Colonic mucosa (tissue), 4 donors: ENCODE measurements at places on chromosomes 12 and 14.

GRCh38 chr12:116143909-116144308 lies 133.6 kb downstream of the MED13L start:
- H3K36me3 ChIP-seq = no peaks in the 10 kb centered on the region
- H3K27ac ChIP-seq = no peak overlapping the region
- no peak overlapping the region for H3K4me3 ChIP-seq
- no peak for DNase-seq

DNA sequence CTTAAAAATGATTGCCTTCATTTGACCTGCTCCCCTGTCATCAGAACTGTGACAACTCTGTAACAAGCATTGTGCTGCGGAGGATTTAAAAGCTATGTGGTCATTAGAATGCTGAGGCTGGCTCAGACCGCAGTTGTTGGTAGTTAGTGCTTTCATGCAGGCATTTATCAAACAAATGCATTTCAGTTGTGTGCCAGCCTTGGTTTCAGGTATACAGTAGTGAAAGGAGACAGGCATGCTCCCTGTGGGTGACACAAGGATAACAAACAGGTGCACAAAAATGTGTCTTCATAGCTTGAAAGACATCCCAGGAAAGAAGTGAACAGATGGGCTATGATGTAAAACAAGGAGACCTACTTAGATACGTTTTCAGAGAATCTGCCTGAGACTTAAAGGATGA lies 60.6 kb downstream of the MARK3 start:
- no peaks in the 10 kb centered on the region for H3K4me1 ChIP-seq
- no peak overlapping the region for H3K27ac ChIP-seq
- no peaks in the 10 kb centered on the region for H3K27me3 ChIP-seq
- no peak overlapping the region for H3K4me3 ChIP-seq

DNA sequence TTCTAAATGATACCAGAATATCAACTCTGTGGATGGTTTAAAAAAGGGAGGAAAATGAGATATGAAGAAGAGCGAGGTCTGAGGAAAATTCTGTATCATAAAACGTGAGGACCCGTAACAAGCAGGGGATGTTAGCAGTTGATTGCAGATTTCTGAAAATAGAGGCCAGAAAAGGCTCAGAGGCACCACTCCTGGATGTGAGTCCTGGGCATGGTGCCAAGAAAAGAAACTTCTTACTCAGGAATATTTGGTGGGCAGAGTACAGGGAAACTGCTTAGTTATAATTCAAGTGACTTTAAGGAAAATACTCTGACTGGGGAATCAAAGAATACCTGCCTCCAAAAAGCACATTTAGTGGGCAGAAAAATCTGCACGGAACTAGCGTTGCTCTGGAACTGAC lies 85.5 kb downstream of the PRICKLE1 start:
- H3K36me3 ChIP-seq = no peaks in the 10 kb centered on the region
- H3K4me3 ChIP-seq = no peak overlapping the region
- no peak for DNase-seq
- no peak overlapping the region for H3K27ac ChIP-seq
- H3K27me3 ChIP-seq = no peaks in the 10 kb centered on the region

- no peak overlapping the region for H3K4me3 ChIP-seq
- H3K27ac ChIP-seq = no peak overlapping the region
- no peak for DNase-seq
- no peaks in the 10 kb centered on the region for H3K36me3 ChIP-seq
These were observed 47.8 kb downstream of the BTBD7 start for GRCh38 chr14:93285044-93285443.

GRCh38 chr12:13851828-13852227 lies 129.6 kb downstream of the GRIN2B start:
- H3K27ac ChIP-seq = no peak overlapping the region
- no peak for DNase-seq
- no peaks in the 10 kb centered on the region for H3K36me3 ChIP-seq
- no peaks in the 10 kb centered on the region for H3K4me1 ChIP-seq
- H3K27me3 ChIP-seq = no peaks in the 10 kb centered on the region

DNA sequence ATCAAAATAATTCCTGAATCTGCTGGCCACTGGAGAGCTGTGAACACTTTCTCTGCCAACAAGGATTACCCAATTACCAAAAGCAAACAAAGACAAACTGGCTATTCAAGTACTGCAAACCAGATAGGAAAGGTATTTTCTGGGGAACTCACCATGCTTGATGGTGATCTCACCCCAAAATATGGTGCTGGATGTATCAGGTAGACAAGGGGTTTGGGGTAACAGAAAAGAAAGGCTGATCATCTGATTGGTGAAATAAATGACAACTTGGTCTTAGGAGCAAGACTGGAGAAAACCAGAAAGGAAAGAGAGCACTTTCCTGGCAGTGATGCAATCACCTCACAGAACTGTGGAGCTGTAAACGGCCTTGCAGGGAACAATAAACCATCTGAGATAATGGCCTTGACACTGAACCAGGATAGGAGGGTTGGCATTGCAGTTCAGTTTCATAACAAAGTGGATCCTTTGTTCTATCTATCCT lies 31.0 kb upstream of the NPFF start:
- no peaks in the 10 kb centered on the region for H3K4me1 ChIP-seq
- no peaks in the 10 kb centered on the region for H3K27me3 ChIP-seq
- H3K36me3 ChIP-seq = peaks cover 16% of the 10 kb centered on the region
- H3K27ac ChIP-seq = peak overlapping the region; percentile 64
- DNase-seq = peak; percentile 70
- H3K4me3 ChIP-seq = no peak overlapping the region

DNA sequence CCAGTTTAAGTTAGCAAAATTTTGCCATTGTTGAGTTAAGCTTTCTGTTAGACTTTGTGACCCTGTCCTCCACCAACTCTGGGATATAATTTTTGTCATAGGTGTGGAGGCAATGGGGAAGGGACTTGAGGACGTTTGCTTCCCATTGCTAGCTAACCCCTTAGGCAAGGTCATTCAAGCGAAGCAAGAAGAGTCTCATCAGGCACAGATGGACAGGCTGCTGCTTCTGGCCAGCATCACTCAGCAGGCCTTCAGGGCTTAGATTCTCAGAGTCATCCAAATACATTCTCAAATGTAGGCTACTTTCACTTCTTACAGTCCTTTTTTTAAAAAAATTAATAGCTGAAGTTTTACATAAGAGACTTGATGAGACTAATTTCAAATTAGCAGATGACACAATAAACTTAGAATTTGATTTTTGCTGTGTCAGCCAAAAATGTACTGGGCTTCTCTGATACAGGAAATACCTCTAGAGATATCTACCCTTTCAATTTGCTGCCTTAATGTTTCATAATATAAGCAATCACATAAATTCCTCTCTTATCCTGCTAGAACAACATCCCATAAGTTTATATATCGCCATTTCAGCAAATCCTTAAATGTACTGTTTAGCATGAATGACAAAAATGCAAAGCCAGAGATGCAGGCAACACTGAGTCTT lies 875.2 kb downstream of the FLRT2 start:
- no peaks in the 10 kb centered on the region for H3K27me3 ChIP-seq
- no peaks in the 10 kb centered on the region for H3K36me3 ChIP-seq
- H3K4me3 ChIP-seq = no peak overlapping the region
- no peak for DNase-seq
- H3K27ac ChIP-seq = no peak overlapping the region
- H3K4me1 ChIP-seq = no peaks in the 10 kb centered on the region

GRCh38 chr12:47813511-47814196 lies 6.0 kb downstream of the HDAC7 start:
- no peaks in the 10 kb centered on the region for H3K27me3 ChIP-seq
- H3K4me3 ChIP-seq = peak overlapping the region; percentile 36
- H3K27ac ChIP-seq = peak overlapping the region; percentile 90
- H3K4me1 ChIP-seq = peaks cover 13% of the 10 kb centered on the region
- H3K36me3 ChIP-seq = no peaks in the 10 kb centered on the region

DNA sequence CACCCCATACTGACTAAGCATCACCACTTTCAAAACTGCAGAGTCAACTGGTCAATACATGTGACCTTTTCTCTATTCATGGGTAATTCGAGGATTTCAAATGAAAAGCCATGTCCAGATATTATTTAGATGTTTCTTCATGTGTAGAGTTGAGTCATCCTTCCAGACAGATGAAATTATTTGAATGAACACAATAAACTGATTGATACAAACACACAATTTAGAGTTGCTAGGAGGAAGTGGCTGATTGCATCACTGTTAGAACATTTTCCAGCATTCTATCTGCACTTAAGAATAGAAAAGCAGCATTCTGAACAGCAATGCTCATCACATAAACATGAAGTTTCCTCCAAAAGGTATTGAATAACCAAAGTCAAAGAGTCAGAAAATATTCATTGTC lies 273.5 kb upstream of the SOX5 start:
- H3K4me1 ChIP-seq = no peaks in the 10 kb centered on the region
- H3K4me3 ChIP-seq = no peak overlapping the region
- no peak overlapping the region for H3K27ac ChIP-seq
- H3K27me3 ChIP-seq = no peaks in the 10 kb centered on the region
- no peaks in the 10 kb centered on the region for H3K36me3 ChIP-seq
- no peak for DNase-seq

DNA sequence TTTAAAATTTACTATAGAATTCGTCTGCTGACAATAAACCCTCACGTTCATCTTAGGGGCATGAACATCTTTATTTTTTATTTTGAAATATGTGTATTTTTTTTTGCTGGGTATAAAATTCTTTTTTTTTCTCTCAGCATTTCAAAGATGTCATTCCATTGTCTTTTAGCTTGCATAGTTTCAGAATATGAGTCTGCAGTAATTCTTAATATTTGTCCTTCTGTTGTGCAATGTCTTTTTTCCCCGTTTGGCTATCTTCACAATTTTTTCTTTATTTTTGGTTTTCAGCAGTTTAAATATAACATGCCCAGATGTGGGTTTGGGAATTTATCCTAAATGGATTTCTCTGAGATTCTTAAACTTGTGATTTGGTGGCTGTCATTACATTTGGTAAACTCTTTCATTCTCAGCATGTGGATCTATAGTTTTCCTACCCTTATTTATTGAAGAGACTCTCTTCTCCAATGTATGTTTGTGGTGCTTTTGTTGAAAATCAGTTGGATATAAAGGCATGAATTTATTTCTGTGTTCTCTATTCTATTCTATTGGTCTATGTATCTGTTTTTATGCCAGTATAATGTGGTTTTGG lies 37.8 kb upstream of the PLBD1 start:
- no peaks in the 10 kb centered on the region for H3K27me3 ChIP-seq
- no peaks in the 10 kb centered on the region for H3K4me1 ChIP-seq
- no peak for DNase-seq
- no peak overlapping the region for H3K27ac ChIP-seq
- no peaks in the 10 kb centered on the region for H3K36me3 ChIP-seq
- no peak overlapping the region for H3K4me3 ChIP-seq

GRCh38 chr12:4540170-4540569 lies 1.5 kb downstream of the RAD51AP1 start:
- no peak overlapping the region for H3K27ac ChIP-seq
- DNase-seq = no peak
- H3K36me3 ChIP-seq = no peaks in the 10 kb centered on the region
- peaks cover 8% of the 10 kb centered on the region for H3K4me1 ChIP-seq

DNA sequence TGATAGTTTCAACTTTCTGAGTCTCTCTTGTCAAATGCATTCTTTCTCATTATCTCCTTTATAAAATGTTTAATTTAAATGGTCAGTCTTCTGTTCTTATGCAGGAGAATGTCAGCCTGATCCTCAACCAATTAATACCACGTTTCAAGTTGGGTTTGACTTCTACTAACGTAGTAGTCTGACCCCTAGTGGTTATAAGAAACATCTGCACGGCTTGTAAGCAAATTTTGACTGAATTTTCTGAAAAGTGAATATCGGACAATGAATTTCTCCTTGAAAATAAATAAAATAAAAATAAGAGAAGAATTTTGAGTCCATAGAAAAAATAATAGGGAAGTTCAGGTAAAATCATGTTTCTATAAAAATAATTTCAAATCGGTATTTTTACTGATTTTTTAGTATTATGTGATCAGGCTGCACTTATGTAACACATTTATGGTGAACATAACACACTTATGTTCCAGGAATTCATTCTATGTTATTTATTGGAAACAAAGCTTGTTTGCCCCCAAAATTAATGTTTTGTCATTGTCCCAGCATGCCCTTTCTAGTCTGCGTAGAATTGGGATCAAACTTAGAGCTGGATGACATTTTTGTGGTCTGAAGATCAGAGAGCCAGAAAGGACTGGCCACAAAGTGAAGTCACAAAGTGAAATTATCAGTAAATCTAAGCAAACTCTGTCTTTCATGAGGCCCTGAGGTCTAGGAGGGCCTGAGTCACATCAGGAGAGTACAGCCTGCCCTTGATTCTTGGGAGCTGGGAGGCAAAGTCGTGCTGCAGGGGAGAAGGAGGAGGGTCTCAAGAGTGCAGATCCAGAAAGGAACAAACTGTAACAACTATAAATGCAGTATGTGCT lies 101.2 kb upstream of the STXBP6 start:
- no peaks in the 10 kb centered on the region for H3K36me3 ChIP-seq
- no peak for DNase-seq
- H3K27ac ChIP-seq = no peak overlapping the region

DNA sequence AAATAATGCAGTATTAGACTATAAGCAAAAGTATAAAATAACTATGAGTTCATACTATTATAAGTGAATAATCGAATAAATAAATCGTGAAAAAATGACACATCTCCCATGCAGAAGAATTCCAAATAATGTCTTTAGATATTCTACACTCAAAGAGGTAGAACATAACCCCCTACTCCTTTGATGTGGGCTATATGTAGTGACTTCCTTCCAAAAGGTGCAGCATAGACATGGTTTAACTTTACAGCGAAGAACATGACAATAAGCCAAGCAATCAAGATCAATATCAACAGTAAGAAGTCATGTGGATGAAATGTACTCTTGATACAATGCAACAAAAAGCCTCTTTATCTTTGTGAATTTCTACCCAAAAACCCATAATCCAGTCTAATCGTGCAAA lies 46.0 kb upstream of the HIF1A start:
- no peaks in the 10 kb centered on the region for H3K4me1 ChIP-seq
- no peaks in the 10 kb centered on the region for H3K36me3 ChIP-seq
- H3K4me3 ChIP-seq = no peak overlapping the region
- DNase-seq = no peak

DNA sequence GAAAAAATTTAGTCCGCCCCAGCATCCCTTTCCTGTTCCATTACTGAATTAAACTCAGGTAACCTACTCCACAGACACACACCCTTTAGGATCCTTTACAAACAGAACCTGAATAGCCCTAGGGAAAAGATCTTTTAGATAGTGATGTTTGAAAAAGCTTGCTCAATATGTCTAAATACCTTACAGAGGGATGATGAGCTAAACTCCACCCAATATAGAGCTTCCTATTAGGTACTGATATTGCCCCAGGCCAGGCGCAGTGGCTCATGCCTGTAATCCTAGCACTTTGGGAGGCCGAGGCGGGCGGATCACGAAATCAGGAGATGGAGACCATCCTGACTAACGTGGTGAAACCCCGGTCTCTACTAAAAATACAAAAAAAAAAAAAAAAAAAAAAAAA lies 50.1 kb downstream of the FERMT2 start:
- no peaks in the 10 kb centered on the region for H3K27me3 ChIP-seq
- no peak for DNase-seq
- H3K4me1 ChIP-seq = no peaks in the 10 kb centered on the region
- H3K27ac ChIP-seq = no peak overlapping the region

GRCh38 chr12:75766263-75767160 lies 255.1 kb upstream of the KRR1 start:
- no peak for DNase-seq
- H3K27me3 ChIP-seq = no peaks in the 10 kb centered on the region
- no peak overlapping the region for H3K4me3 ChIP-seq
- no peak overlapping the region for H3K27ac ChIP-seq
- H3K36me3 ChIP-seq = no peaks in the 10 kb centered on the region
- no peaks in the 10 kb centered on the region for H3K4me1 ChIP-seq

- no peaks in the 10 kb centered on the region for H3K27me3 ChIP-seq
- DNase-seq = no peak
- no peak overlapping the region for H3K27ac ChIP-seq
- H3K4me1 ChIP-seq = no peaks in the 10 kb centered on the region
- no peaks in the 10 kb centered on the region for H3K36me3 ChIP-seq
These were observed 91.3 kb upstream of the USP44 start for GRCh38 chr12:95642583-95642982.
